Heart right ventricle (tissue), 16 donors: ENCODE measurements at places on chromosomes 11 and 22. TPM values are rescaled to one million over a fixed set of nuclear protein-coding genes. Genes with fewer than 3 reads are reported as not detected.
A peak's percentile ranks its signal among the peaks of the same experiment; 100 is the strongest.

Gene TBX1
- total RNA-seq: 0.68 TPM

Gene RTN4RL2
- total RNA-seq: 0.33 TPM

Gene CYTH4
- total RNA-seq: 3.6 TPM

Gene MS4A3
- total RNA-seq: not detected

Gene OR52B4
- not detected for total RNA-seq

Gene APOL2
- total RNA-seq: 39.0 TPM

Gene TRIM49
- not detected for total RNA-seq

Gene SESN3
- total RNA-seq: 10.9 TPM

Gene GLB1L3
- not detected for total RNA-seq

GRCh38 chr22:48417225-48418070, 1410.2 kb downstream of the BRD1 start:
- no peak overlapping the region for H3K4me3 ChIP-seq
- no peaks in the 10 kb centered on the region for H3K36me3 ChIP-seq
- H3K27me3 ChIP-seq: peaks cover 48% of the 10 kb centered on the region
- H3K27ac ChIP-seq: no peak overlapping the region

DNA sequence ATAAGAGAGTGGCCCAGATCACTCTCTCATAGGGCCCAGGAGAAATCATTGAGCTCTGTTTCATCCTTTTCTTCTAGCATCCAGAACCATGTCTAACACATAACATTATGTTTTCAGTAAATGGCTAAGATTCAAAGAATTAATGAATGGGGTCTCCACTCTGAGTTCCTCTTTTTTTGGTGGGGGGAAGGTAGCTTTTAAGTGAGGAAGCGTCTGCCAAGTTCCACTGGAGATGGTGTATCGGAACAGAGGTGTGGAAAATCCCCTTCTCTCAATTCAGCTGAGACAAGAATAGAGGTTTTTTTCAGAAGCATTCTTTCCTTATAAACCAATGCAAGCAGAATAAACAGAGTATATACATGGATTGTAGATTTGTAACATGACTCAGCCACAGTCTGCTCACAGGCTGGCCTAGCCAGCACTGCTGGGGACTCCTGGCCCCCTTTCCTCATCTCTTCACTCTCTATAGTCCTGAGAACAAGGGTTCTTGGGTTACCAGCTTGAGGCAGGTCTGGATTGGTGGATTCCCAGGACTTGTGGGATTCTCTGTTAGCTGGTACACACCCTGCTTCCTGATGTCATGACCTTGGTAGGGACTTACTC, 97.2 kb downstream of the TRAF6 start:
- H3K27ac ChIP-seq: no peak overlapping the region
- H3K4me1 ChIP-seq: peaks cover 22% of the 10 kb centered on the region
- H3K27me3 ChIP-seq: no peaks in the 10 kb centered on the region
- peaks cover 5% of the 10 kb centered on the region for H3K36me3 ChIP-seq
- H3K4me3 ChIP-seq: no peak overlapping the region
- no peak for DNase-seq

DNA sequence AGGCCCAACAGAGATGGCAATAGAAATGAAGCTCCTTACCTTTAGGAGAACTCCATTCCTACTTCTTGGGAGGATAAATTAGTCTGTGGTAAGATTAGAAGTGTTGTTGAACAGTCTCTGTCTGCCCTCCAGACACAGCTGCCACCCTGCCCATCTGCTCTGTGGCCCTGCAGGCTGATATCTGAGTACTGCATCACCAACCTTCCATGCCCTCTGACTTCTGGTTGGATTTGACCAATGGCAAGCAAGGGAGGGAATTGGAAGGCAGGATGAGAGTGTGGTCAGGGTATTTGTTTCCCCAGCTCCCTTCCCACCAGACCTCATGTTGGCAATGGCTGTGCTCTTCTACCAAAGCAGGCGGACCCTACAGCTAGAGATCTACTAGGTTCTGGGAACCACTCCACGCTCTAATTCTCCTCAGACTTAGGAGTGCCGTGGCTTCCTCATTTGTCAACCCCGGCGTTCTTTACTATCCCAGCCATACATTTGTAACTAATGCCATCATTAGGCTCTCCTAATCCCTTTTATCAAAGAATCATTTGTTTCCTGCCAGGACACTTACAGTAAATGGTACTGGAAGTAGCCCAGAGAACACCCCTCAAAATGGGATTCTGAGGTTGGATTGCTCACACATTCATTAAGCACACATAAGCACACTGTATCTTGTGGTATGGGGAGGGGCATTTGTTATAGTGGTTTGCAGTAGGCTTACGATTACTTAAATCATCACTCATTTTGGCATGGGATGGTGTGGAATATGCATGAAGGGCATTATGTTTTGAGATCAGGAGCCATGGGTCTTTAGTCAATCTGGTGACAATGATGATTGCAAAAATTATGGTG, 35.4 kb upstream of the CD44 start:
- peaks cover 4% of the 10 kb centered on the region for H3K4me1 ChIP-seq
- H3K4me3 ChIP-seq: no peak overlapping the region
- DNase-seq: no peak
- H3K27me3 ChIP-seq: no peaks in the 10 kb centered on the region
- no peaks in the 10 kb centered on the region for H3K36me3 ChIP-seq

GRCh38 chr22:23862103-23862502, 4.4 kb downstream of the SLC2A11 start:
- H3K4me1 ChIP-seq: peaks cover 8% of the 10 kb centered on the region
- H3K27ac ChIP-seq: no peak overlapping the region
- H3K36me3 ChIP-seq: no peaks in the 10 kb centered on the region
- no peak for DNase-seq

DNA sequence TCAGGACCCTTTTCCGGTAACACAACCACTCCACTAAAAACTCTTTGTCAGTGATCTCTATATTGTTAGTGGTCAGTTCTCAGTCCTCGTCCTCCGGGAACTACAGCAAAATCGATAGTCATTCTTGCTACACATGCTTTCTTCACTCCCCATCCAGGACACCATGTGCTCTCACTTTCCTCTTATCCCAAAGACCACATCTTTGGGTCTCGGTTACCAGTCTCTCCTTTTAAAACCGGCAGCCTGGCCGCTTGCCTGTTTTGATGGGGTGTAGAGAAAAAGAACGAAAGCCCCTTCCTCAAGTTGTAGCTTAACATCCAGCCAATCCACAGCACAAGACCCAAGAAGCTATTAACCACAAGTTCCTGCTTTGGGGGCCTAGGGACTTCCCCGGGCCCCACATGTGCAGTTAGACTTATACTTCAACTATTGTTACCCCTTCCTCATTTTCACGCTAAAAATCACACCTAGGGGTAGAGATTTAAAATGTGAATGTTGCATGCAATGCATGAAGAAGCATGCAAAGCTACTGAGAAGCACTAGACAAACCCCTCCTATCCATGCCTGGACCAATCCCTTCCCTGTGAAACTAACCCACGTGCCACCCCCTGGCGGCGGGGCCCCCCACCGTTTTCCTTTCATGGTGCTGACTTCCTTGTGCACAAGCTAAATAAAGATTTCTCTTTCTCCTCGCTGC, 1.5 kb upstream of the TOLLIP start:
- no peak overlapping the region for H3K27ac ChIP-seq
- H3K4me3 ChIP-seq: no peak overlapping the region
- H3K36me3 ChIP-seq: no peaks in the 10 kb centered on the region
- H3K27me3 ChIP-seq: no peaks in the 10 kb centered on the region
- peak; percentile 22 for DNase-seq

DNA sequence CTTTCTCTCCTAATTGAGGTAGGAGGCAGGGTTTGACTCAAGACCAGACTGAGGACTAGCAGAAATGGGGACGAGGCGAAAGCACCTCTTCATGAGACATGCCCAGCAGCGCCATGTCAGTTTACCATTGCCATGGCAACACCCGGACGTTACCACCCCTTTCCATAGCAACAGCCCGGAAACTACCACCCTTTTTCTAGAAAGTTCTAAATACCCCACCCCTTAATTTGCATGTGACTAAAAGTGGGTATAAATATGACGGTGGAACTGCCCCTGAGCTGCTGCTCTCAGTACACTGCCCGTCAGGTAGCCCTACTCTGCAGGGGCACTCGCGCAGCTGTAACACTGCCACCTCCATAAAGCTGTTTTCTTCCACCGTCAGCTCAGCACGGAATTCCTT, 5.9 kb upstream of the RAC2 start:
- no peaks in the 10 kb centered on the region for H3K4me1 ChIP-seq
- peaks cover 23% of the 10 kb centered on the region for H3K27me3 ChIP-seq
- no peak for DNase-seq

- no peaks in the 10 kb centered on the region for H3K27me3 ChIP-seq
- H3K4me1 ChIP-seq: no peaks in the 10 kb centered on the region
- peak; percentile 52 for DNase-seq
- H3K27ac ChIP-seq: no peak overlapping the region
- H3K4me3 ChIP-seq: no peak overlapping the region
- H3K36me3 ChIP-seq: no peaks in the 10 kb centered on the region
Observed at GRCh38 chr11:8531312-8531711, 62.7 kb downstream of the STK33 start.

- no peak overlapping the region for H3K4me3 ChIP-seq
- H3K36me3 ChIP-seq: no peaks in the 10 kb centered on the region
Observed at GRCh38 chr11:119808407-119809185, 79.6 kb upstream of the NECTIN1 start.

DNA sequence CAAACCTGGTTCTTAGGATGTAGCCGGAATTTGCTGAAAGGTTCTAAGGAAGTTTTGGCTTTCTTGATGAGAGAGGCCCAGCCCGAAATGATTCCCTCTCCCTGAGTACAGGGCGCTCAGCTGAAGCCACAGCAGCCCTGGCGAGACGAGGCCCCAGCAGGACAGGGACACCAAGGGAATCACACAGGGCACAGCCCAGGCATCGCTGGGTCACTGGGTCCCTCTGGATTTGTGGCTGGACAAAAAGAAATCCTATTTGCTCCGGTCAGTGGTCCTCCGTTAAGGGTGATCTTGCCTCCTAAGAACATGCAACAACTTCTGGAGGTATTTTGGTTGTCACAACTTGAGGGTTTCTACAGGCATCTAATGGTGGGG, 6.4 kb downstream of the FGF19 start:
- DNase-seq: no peak
- no peak overlapping the region for H3K4me3 ChIP-seq
- no peaks in the 10 kb centered on the region for H3K36me3 ChIP-seq
- no peak overlapping the region for H3K27ac ChIP-seq

- no peak overlapping the region for H3K4me3 ChIP-seq
- no peak for DNase-seq
- H3K27me3 ChIP-seq: peaks cover 10% of the 10 kb centered on the region
- H3K4me1 ChIP-seq: no peaks in the 10 kb centered on the region
- H3K36me3 ChIP-seq: no peaks in the 10 kb centered on the region
Observed at GRCh38 chr11:126810776-126811175, 189.8 kb downstream of the KIRREL3 start.

GRCh38 chr11:70064726-70065317, 13.3 kb upstream of the ANO1 start:
- no peak for DNase-seq
- H3K4me3 ChIP-seq: no peak overlapping the region
- H3K27me3 ChIP-seq: no peaks in the 10 kb centered on the region
- peaks cover 8% of the 10 kb centered on the region for H3K4me1 ChIP-seq
- no peaks in the 10 kb centered on the region for H3K36me3 ChIP-seq
- H3K27ac ChIP-seq: no peak overlapping the region

DNA sequence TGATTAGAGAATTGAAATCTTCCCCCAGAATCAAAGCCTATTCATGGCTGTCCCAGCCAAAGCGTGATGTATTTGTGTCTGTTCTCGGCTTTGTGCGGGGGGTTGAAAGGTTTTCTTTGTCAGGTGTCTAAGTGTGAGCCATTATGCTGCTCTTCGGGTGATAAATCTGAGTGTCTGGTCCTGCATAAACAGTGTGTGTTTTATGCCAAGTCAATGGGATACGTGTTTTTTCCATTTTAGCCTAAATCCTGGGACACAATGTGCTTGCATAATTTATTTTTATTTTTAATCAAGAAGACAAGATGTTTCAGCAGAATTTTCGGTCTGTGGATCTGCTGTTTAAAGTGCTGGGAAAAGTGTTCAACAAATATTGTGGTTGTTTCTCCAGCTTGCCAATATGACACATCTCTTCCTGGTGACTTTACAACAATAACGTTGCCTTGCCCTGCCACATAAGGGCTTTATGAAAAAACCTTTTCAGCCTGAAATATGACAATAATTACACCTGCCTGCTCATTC, 267.8 kb downstream of the TBC1D22A start:
- H3K27ac ChIP-seq: no peak overlapping the region
- H3K4me3 ChIP-seq: no peak overlapping the region
- no peaks in the 10 kb centered on the region for H3K4me1 ChIP-seq
- peaks cover 4% of the 10 kb centered on the region for H3K36me3 ChIP-seq

DNA sequence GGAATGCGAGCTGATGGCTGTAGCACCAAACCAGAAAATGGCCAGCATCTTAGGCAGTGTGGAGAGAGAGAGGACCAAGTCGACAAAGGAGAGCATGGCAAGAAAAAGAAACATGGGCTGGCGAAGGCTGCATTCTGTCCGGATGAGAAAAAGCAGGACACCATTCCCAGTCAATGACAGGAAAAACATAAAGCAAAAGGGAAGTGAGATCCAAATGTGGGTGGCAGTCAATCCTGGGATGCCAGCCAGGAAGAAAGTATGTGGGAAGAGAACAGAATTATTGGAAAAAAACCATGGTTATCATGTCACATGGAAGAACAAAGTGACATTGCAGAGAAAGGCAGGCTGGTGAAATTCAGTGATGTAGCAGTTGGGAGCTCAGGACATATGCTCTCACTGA, 36.9 kb upstream of the OR56A1 start:
- H3K27ac ChIP-seq: no peak overlapping the region
- no peak for DNase-seq
- H3K4me3 ChIP-seq: no peak overlapping the region
